ENCODE measurements at places on chromosomes 7 and 10.

DNA sequence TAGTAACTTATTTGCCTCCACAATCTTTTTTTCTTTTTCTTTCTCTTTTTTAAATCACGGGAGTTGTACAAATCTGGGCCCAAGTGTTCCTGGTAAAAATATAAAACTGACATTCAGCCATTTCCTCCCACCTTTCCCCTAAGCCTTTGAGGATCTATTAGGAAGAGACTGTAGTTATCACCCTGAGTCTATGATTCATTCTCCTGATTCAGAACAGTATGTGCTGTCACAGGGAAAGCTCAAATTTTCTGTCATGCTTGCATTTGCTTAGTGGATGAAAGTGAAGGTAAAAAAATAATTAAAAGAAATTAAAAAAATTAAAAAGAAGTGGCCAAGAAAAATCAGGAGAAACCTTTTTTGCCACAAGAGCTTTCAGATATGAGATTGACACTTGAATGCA, 71.7 kb downstream of the KIF20B start:
- no peak for DNase-seq

GRCh38 chr7:34762764-34763163, 104.7 kb downstream of the NPSR1 start:
- no peak for DNase-seq

GRCh38 chr10:17943033-17943745, 8.5 kb upstream of the SLC39A12 start:
- DNase-seq, result no peak

DNA sequence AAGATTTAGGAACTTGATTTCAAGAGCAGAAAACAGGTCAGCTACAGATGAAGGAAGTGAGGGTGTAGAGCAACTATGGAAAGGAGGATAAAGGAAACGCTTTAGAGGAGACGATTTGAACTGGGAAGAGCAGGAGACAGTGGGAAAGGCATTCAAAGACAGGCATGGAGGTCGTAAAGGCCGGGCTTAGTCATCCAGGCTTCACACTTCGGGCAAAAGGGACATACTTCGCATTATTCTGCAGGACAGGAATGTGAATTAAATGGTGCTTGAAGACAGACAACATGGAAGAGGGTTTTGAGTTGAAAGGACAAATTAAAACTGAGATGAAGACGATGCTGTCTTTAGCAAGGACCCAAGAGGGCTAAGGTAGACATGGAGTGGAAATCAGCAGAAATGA, 8.1 kb downstream of the FAM171A1 start:
- no peak for DNase-seq

GRCh38 chr10:94997741-94998174, 59.3 kb downstream of the CYP2C9 start:
- DNase-seq, result no peak

- no peak for DNase-seq
Observed at GRCh38 chr10:118537623-118538022, 57.8 kb downstream of the PRLHR start.

Measured in nephron progenitor cell (in vitro differentiated cells).